NCI-H1694 treated with DMSO at 0.1 percent for 48 hours (cell line): ENCODE measurements at places on chromosomes 2 and 18.

GRCh38 chr2:27255660-27256059 is 7.2 kb downstream of the SLC30A3 start:
- no peak for DNase-seq

- DNase-seq, result no peak
These were observed 267.0 kb downstream of the STK39 start for GRCh38 chr2:167980439-167980838.

GRCh38 chr2:174493549-174494331 is 6.9 kb upstream of the GPR155 start:
- DNase-seq, result no peak

GRCh38 chr2:15654727-15655073 is 63.0 kb downstream of the DDX1 start:
- DNase-seq, result no peak

GRCh38 chr18:27014841-27015240 is 149.3 kb upstream of the AQP4 start:
- DNase-seq, result no peak

- DNase-seq, result no peak
These were observed 9.1 kb upstream of the TMX3 start for GRCh38 chr18:68724021-68724420.

DNA sequence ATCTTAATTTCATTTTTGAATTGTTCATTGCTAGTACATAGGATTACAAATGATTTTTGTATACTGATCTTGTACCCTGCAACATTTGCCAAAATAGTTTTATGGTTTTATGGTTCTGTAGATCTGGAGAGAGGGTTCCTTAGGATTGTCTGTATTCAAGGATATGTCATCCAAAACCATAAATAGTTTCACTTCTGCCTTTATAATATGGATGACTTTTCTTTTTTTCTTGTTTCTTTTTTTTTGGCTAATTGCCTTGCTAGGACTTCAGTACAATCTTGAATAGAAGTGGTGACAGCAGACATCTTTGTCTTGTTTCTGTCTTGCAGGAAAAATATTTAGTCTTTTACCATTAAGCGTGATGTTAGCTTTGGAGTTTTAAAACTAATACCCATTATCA is 383.9 kb upstream of the HS6ST1 start:
- no peak for DNase-seq
